Activated T-helper 2 cell treated with anti-CD3 and anti-CD28 coated beads, Interferon-gamma antibody, Interleukin-2, Interleukin-4, amounts not matched to agents 10 μg/mL and 5 μg/mL and 100 μg/mL, durations not matched to agents 14 hours and 24 hours and 36 hours (primary cell): ENCODE measurements at places on chromosomes 2 and 18.

DNA sequence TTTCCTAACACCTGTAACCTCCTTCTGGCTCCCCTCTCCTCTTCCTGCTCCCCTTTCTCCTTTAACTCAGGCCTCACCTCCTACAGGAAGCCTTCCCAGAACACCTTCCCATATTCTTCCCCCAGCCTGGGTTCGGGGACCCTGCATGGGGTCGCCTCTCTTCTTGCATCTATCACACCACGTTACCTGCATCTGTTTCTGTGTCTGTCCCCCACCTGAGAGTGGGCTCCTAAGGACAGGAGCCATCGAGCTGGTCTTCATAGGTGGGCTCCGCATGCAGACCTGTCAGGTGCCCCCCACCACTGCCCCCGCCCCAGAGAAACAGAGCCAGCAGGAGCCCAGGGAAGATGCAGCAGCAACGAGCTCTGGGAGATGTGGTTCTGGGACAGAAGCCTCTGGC lies 123.2 kb upstream of the GLI2 start:
- no peaks in the 10 kb centered on the region for H3K4me1 ChIP-seq
- H3K4me3 ChIP-seq, result no peak overlapping the region
- H3K27me3 ChIP-seq, result no peaks in the 10 kb centered on the region
- no peak overlapping the region for H3K27ac ChIP-seq
- no peaks in the 10 kb centered on the region for H3K36me3 ChIP-seq
- DNase-seq, result no peak

- H3K36me3 ChIP-seq, result no peaks in the 10 kb centered on the region
- peaks cover 4% of the 10 kb centered on the region for H3K4me1 ChIP-seq
- no peak for DNase-seq
- no peak overlapping the region for H3K4me3 ChIP-seq
Measured at GRCh38 chr2:37350034-37350433, 5.6 kb downstream of the QPCT start.

DNA sequence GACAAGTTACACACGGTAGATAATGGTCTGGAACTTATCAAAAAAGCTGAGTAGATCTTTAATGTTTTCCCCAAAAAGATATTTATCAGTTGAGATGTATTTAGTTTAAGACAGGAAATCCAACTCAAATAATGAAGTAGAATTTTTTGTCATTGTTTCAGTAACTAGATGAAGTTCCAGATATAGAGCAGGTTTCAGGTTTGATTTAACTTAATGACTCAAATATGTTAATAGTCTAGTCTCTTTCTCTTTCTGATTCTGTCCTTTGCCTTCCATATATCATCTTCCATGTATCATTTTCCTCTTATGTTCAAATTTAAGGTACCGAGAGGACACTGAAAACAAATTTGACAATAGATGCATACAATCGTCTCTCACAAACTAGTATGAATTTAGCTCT lies 23.6 kb upstream of the DOCK10 start:
- H3K27ac ChIP-seq, result no peak overlapping the region
- peaks cover 22% of the 10 kb centered on the region for H3K36me3 ChIP-seq
- DNase-seq, result no peak

- no peak overlapping the region for H3K4me3 ChIP-seq
- peaks cover 18% of the 10 kb centered on the region for H3K4me1 ChIP-seq
- no peak overlapping the region for H3K27ac ChIP-seq
- H3K27me3 ChIP-seq, result no peaks in the 10 kb centered on the region
Measured at GRCh38 chr2:127796389-127796788, 14.6 kb downstream of the WDR33 start.

DNA sequence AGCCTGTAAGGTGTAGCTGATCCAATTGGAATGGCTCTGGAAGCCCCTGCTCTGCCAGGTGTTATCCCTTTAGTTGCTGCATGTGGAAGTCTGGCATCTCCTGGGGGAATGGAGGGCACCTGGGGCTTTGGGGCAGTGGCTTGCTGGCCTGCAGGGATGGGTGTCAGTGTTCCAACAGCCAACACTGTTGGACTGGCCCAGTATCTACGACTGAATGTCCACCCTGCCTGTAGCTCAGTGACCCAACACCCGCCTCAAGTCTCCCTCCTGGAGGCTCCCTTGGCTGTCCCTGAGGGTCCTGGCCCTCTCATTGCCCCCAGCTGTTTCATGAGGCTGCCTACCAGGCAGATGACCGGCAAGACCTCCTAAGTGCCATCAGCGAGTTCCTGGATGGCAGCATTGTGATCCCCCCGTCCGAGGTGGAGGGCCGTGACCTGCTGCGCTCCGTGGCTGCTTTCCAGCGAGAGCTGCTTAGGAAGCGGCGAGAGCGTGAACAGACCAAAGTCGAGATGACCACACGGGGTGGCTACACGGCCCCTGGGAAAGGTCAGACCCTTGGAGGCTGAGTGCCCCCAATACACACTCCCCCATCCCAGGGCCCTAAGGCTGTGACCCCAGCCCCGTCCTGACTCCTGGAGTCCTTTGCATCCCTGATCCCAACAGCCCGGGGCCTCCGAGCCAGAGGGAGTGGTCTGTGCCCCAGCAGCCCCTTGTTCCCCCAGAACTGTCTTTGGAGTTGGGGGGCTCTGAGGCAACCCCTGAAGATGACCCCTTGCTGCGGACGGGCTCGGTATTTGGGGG lies 7.7 kb downstream of the SLC4A3 start:
- no peak overlapping the region for H3K4me3 ChIP-seq
- no peak overlapping the region for H3K27ac ChIP-seq
- H3K4me1 ChIP-seq, result peaks cover 2% of the 10 kb centered on the region
- H3K27me3 ChIP-seq, result no peaks in the 10 kb centered on the region
- no peak for DNase-seq
- no peaks in the 10 kb centered on the region for H3K36me3 ChIP-seq

DNA sequence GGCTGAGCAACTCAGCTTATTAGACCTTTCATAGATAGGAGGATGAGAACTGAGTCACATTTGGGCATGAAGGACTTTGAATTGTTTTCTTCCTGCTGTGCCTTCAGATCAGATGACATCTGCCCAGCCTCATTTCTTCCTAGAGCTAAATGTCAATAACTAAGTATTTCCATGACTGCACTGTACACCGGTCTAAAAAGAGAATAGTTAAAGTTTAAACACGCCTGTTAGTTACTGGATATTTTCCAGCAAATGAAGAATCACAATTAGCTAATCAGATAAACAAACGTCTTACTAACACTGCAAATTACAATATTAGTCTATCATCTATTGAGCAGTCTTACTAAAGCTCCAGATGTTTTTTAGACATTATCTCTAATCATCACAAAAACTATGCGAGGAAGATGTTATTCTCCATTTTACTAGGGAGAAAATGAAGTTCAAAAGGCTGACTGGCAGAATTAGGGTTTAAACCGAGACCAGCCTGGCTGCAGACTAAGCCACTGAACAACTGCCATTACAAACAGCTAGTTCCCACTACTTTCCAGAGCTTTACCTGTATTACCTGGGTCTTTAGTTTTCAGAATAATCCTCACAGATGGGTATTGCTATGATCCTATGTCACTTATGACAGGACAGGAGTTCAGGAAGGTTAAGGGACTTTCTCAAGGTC lies 69.4 kb upstream of the ZNF397 start:
- peak overlapping the region; percentile 67 for H3K27ac ChIP-seq
- H3K4me3 ChIP-seq, result no peak overlapping the region
- H3K27me3 ChIP-seq, result no peaks in the 10 kb centered on the region
- no peaks in the 10 kb centered on the region for H3K36me3 ChIP-seq
- DNase-seq, result no peak
- H3K4me1 ChIP-seq, result peaks cover 15% of the 10 kb centered on the region

DNA sequence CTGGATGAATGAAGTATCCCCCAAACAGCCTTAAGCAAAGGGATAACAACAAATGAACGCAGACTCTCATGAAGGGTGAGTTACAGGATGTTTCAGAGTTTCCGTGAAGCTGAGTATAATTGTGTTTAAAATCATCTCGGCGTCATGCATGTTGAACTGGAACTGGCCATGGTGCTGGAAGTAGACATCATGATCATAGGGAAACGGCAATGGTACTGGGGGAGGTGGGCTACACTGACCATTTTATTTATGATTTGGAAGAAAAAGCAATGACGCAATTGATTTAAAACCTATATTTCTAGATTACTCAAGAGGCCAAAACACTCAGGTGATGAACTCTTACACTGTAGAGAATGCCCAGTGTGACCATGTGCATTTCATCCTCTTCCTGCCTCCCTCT lies 387.9 kb upstream of the MYT1L start:
- H3K4me3 ChIP-seq, result no peak overlapping the region
- no peak overlapping the region for H3K27ac ChIP-seq
- DNase-seq, result no peak
- H3K27me3 ChIP-seq, result no peaks in the 10 kb centered on the region

- H3K36me3 ChIP-seq, result peaks cover 23% of the 10 kb centered on the region
- H3K27ac ChIP-seq, result no peak overlapping the region
- no peaks in the 10 kb centered on the region for H3K27me3 ChIP-seq
- peaks cover 5% of the 10 kb centered on the region for H3K4me1 ChIP-seq
Measured at GRCh38 chr2:15191789-15192188, 369.3 kb downstream of the NBAS start.

- H3K27ac ChIP-seq, result no peak overlapping the region
- DNase-seq, result no peak
- peaks cover 11% of the 10 kb centered on the region for H3K4me1 ChIP-seq
- no peaks in the 10 kb centered on the region for H3K36me3 ChIP-seq
- H3K27me3 ChIP-seq, result no peaks in the 10 kb centered on the region
Measured at GRCh38 chr2:169761970-169762292, 28.3 kb downstream of the KLHL23 start.

DNA sequence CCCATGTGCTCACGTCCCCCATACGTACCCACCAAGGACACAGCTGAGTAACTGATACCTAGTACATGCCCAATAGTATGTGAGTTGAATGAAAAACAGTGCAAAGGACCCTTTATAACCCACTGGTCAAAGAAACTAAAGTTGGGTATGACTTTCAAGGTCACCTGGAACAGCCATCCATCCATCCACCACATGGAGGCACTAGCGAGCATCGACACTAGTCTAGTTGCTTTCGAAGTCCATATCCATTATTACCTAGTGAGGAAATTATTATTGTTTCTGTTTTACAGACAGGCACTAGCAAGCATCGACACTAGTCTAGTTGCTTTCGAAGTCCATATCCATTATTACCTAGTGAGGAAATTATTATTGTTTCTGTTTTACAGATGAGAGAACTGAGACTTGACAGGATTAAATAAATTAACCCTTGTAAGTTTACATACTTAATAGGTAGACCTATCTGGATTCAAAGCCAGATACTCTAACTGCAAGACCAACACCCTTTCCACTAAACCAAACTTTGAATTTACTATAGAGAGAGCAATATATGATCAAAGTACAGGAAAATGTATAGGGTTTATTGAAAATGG lies 233.7 kb downstream of the METTL4 start:
- H3K4me1 ChIP-seq, result peaks cover 5% of the 10 kb centered on the region
- H3K27me3 ChIP-seq, result peaks cover 12% of the 10 kb centered on the region
- peak; percentile 11 for DNase-seq
- no peak overlapping the region for H3K27ac ChIP-seq

GRCh38 chr18:68448736-68449135 lies 266.2 kb downstream of the TMX3 start:
- no peaks in the 10 kb centered on the region for H3K27me3 ChIP-seq
- DNase-seq, result no peak
- no peaks in the 10 kb centered on the region for H3K36me3 ChIP-seq
- H3K27ac ChIP-seq, result no peak overlapping the region
- H3K4me3 ChIP-seq, result no peak overlapping the region

- H3K27me3 ChIP-seq, result peaks cover 18% of the 10 kb centered on the region
- DNase-seq, result no peak
- no peak overlapping the region for H3K27ac ChIP-seq
- no peaks in the 10 kb centered on the region for H3K36me3 ChIP-seq
- peaks cover 3% of the 10 kb centered on the region for H3K4me1 ChIP-seq
Measured at GRCh38 chr18:36672437-36673344, 156.1 kb downstream of the TPGS2 start.

DNA sequence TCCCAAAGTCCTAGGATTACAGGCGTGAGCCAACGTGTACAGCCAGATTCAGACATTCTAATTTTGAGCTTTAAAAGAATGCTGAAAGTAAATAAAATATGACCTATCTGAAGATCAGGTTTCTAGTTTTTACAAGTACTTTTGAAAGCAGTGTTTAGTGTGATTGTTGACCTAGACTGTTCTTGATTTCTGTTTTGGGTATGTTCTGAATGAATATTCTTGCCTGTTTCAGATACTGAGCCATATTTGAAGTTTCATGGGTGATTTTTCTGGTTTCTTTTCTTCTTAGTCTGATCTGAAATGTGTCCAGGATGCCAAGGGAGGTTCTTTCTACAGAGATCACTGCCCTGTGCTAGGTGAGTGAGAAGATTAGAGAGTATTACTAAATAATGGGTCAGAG lies 37.2 kb downstream of the MIB1 start:
- H3K36me3 ChIP-seq, result peaks cover 37% of the 10 kb centered on the region
- H3K27me3 ChIP-seq, result no peaks in the 10 kb centered on the region
- no peak for DNase-seq
- H3K4me1 ChIP-seq, result peaks cover 3% of the 10 kb centered on the region
- peak overlapping the region; percentile 44 for H3K27ac ChIP-seq
- H3K4me3 ChIP-seq, result no peak overlapping the region

GRCh38 chr2:207933396-207934065 lies 91.8 kb downstream of the PLEKHM3 start:
- H3K4me3 ChIP-seq, result no peak overlapping the region
- H3K36me3 ChIP-seq, result no peaks in the 10 kb centered on the region
- no peaks in the 10 kb centered on the region for H3K27me3 ChIP-seq
- DNase-seq, result no peak
- H3K27ac ChIP-seq, result no peak overlapping the region
- no peaks in the 10 kb centered on the region for H3K4me1 ChIP-seq

- no peak for DNase-seq
- peaks cover 4% of the 10 kb centered on the region for H3K36me3 ChIP-seq
- H3K4me1 ChIP-seq, result peaks cover 18% of the 10 kb centered on the region
- no peaks in the 10 kb centered on the region for H3K27me3 ChIP-seq
- peak overlapping the region; percentile 92 for H3K4me3 ChIP-seq
- H3K27ac ChIP-seq, result peak overlapping the region; percentile 96
Measured at GRCh38 chr2:172000696-172001361, 1.1 kb downstream of the METAP1D start.

DNA sequence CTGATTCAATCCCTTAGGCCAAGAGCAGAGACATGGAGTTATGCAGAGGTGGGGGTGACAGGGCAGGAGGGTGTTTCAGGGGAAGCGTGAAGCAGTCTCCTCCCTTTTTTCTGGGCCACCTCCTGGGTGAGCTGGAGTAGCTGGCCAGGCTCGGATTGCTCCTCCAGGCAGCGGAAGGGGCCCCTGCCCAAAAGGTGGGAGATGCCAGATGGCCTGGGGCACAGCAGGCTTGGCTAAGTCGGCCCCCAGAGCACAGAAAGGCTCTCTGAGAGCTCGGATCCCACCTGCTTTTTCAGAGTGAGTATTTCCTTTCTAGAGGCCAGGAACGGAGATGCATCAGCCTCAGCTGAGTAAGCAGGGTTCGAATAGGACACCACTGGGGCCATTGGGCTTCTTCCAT lies 196.9 kb downstream of the ANKRD30B start:
- no peak overlapping the region for H3K4me3 ChIP-seq
- H3K36me3 ChIP-seq, result no peaks in the 10 kb centered on the region
- DNase-seq, result no peak
- H3K27ac ChIP-seq, result no peak overlapping the region
- H3K27me3 ChIP-seq, result no peaks in the 10 kb centered on the region

DNA sequence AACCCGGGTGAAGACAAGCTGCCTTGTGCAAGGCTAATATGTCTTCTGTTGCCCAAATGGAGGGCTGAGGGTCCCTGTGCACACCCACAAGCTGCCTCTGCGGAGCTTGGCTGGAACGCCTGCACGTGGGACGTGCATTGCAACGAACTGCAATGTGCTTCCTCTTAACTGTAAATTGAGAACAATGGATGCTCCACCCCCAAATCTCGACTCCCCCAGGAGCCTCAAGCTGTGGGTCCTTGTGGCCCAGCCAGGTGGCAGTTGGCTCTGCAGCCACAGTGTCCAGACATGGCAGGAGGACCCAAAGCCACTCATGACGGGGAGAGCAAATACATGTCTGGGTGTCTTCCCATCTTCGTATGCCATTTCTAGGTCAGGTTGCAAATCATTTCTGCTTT lies 90.1 kb downstream of the TWIST2 start:
- H3K4me3 ChIP-seq, result no peak overlapping the region
- no peak for DNase-seq
- no peaks in the 10 kb centered on the region for H3K4me1 ChIP-seq
